Lung (tissue), 17 donors: ENCODE measurements at places on chromosomes 4 and X.

- H3K27ac ChIP-seq, result no peak overlapping the region
- H3K27me3 ChIP-seq, result no peaks in the 10 kb centered on the region
- H3K36me3 ChIP-seq, result peaks cover 2% of the 10 kb centered on the region
These were observed 11.3 kb downstream of the PPA2 start for GRCh38 chr4:105462576-105462975.

DNA sequence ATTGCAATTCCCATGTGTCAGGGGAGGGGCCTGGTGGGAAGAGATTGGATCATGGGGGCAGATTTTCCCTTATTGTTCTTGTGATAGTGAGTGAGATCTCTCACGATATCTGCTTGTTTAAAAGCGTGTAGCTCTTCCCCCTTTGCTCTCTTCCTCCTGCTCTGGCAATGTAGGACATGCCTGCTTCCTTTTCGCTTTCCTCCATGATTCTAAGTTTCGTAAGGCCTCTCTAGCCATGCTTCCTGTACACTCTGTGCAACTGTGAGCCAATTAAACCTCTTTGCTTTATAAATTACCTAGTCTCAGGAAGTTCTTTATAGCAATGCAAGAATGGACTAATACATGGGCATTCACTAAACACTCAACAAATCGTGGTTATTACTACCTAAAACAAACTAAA lies 37.2 kb upstream of the PAPSS1 start:
- no peak for DNase-seq
- no peak overlapping the region for H3K4me3 ChIP-seq
- H3K27me3 ChIP-seq, result no peaks in the 10 kb centered on the region
- H3K4me1 ChIP-seq, result no peaks in the 10 kb centered on the region

GRCh38 chr4:165381821-165382373 lies 3.1 kb downstream of the CPE start:
- no peak for DNase-seq
- no peak overlapping the region for H3K27ac ChIP-seq
- no peaks in the 10 kb centered on the region for H3K36me3 ChIP-seq
- peaks cover 43% of the 10 kb centered on the region for H3K4me1 ChIP-seq
- no peaks in the 10 kb centered on the region for H3K27me3 ChIP-seq
- H3K4me3 ChIP-seq, result no peak overlapping the region

DNA sequence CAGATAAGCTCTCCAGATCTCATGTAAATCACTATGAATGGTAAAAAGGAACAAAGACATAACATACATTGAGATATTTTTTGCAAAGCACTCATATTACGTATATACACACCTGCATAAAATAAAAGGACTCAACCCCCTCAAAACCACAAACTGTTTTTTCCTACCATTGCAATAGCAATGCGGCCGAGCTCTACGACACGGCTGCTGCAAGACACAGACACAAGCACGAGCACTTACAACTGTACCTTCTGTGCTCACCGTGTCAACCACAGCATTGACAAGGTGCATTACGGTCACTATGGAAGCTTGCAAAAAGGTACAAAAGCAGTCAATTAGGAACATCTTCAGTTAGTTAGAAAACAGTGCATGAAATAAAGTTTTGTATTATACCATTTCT lies 37.1 kb upstream of the MTNR1A start:
- no peak for DNase-seq
- H3K36me3 ChIP-seq, result peaks cover 12% of the 10 kb centered on the region
- no peaks in the 10 kb centered on the region for H3K27me3 ChIP-seq
- H3K27ac ChIP-seq, result no peak overlapping the region

- H3K4me3 ChIP-seq, result no peak overlapping the region
- no peaks in the 10 kb centered on the region for H3K27me3 ChIP-seq
- no peaks in the 10 kb centered on the region for H3K4me1 ChIP-seq
- DNase-seq, result no peak
- H3K27ac ChIP-seq, result no peak overlapping the region
- H3K36me3 ChIP-seq, result no peaks in the 10 kb centered on the region
These were observed 55.1 kb upstream of the PGAM4 start for GRCh38 chrX:78024349-78025059.

DNA sequence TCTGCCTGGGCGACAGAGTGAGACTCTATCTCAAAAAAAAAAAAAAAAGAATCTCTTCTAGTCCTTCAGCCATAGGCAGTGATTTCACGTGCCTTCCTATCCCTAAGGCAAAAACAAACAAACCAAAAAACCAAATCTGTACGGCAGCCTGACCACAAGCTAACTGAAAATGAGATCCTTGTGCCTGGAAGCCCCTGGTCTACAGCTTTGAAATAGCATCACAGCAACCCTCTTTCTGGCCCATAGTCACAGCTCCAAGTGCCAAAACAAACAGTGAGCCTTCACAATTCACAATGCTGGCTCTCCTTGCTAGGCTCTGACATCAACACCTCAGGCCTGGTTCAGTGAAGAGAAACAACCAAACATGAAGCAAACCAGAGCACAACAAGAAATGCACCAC lies 46.1 kb downstream of the TMEM150C start:
- H3K27ac ChIP-seq, result no peak overlapping the region
- H3K4me3 ChIP-seq, result no peak overlapping the region
- no peaks in the 10 kb centered on the region for H3K36me3 ChIP-seq

- H3K4me3 ChIP-seq, result no peak overlapping the region
- H3K27ac ChIP-seq, result no peak overlapping the region
- no peaks in the 10 kb centered on the region for H3K27me3 ChIP-seq
- no peaks in the 10 kb centered on the region for H3K36me3 ChIP-seq
- H3K4me1 ChIP-seq, result no peaks in the 10 kb centered on the region
These were observed 44.9 kb downstream of the MMRN1 start for GRCh38 chr4:89939546-89939945.

- H3K27ac ChIP-seq, result no peak overlapping the region
- H3K36me3 ChIP-seq, result no peaks in the 10 kb centered on the region
- H3K27me3 ChIP-seq, result no peaks in the 10 kb centered on the region
- H3K4me3 ChIP-seq, result no peak overlapping the region
These were observed 125.8 kb upstream of the STX18 start for GRCh38 chr4:4667622-4668081.

DNA sequence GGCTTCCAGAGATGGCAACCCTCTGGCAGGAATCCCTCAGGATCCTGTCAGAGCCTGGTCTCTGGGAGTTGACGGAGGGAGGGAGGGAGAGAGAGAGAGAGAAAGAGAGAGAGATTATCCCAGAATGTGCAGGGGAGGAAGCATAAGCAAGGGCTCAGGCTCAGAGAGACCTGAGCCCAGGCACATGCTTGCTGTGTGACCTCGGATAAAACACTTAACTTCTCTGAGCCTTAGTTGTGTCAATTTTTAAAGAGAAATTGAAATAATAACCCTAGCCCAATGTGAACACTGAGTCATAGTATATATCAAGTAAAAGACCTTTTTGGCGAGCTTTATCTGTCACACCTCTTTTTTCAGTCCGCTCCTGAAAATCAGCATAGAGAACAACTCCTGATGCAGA lies 473 bp upstream of the USP51 start:
- H3K27me3 ChIP-seq, result no peaks in the 10 kb centered on the region
- H3K36me3 ChIP-seq, result no peaks in the 10 kb centered on the region
- H3K4me3 ChIP-seq, result peak overlapping the region; percentile 43
- H3K27ac ChIP-seq, result peak overlapping the region; percentile 92

GRCh38 chr4:182188622-182189021 lies 54.6 kb upstream of the TENM3 start:
- H3K27me3 ChIP-seq, result no peaks in the 10 kb centered on the region
- H3K4me1 ChIP-seq, result no peaks in the 10 kb centered on the region
- no peak overlapping the region for H3K4me3 ChIP-seq
- H3K36me3 ChIP-seq, result no peaks in the 10 kb centered on the region
- H3K27ac ChIP-seq, result no peak overlapping the region

- H3K4me1 ChIP-seq, result peaks cover 5% of the 10 kb centered on the region
- no peaks in the 10 kb centered on the region for H3K36me3 ChIP-seq
- H3K4me3 ChIP-seq, result no peak overlapping the region
- no peak for DNase-seq
These were observed 214.8 kb downstream of the SPATA18 start for GRCh38 chr4:52265781-52266525.

DNA sequence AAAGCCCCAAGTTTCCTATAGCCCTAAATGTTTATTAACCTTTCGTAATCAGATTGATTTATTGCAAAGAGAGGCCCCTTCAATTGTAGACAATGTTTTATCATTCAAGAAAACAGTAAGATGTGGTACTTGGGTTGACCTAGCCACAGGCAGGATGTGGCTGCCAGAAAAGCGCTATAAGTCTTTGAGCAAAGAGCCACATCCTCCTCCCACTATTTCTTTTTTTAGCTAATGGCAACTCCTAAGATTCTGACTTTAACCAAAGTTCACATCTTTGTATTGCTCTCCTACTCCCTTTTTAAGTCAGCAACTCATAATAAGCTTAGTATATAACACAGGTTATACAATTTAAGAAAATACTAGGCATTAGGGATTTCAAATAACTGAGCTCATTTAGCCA lies 70.7 kb upstream of the PPP3CA start:
- no peaks in the 10 kb centered on the region for H3K36me3 ChIP-seq
- no peak overlapping the region for H3K27ac ChIP-seq
- no peak overlapping the region for H3K4me3 ChIP-seq
- DNase-seq, result peak; percentile 3

DNA sequence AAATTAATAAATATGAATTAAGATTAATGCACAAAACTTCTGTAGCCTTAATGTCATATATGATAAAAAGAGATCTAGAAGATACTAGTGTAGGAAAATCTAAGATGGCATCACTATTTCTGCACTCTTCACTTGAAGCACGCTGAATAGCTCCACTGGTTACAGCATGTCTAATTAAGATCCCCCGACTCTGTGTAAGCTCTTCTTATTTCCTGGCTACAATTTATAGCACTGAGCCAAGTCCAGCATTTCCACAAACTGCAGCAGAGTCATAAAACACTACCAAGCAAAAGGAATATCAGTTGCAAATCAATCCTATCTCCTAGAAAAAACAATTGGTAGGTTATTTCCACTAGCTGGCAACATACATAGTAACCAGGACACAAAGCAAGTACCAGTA lies 1.3 kb upstream of the CCNA2 start:
- peaks cover 2% of the 10 kb centered on the region for H3K36me3 ChIP-seq
- H3K4me3 ChIP-seq, result no peak overlapping the region
- DNase-seq, result no peak
- no peaks in the 10 kb centered on the region for H3K4me1 ChIP-seq
- H3K27ac ChIP-seq, result no peak overlapping the region
- H3K27me3 ChIP-seq, result no peaks in the 10 kb centered on the region

DNA sequence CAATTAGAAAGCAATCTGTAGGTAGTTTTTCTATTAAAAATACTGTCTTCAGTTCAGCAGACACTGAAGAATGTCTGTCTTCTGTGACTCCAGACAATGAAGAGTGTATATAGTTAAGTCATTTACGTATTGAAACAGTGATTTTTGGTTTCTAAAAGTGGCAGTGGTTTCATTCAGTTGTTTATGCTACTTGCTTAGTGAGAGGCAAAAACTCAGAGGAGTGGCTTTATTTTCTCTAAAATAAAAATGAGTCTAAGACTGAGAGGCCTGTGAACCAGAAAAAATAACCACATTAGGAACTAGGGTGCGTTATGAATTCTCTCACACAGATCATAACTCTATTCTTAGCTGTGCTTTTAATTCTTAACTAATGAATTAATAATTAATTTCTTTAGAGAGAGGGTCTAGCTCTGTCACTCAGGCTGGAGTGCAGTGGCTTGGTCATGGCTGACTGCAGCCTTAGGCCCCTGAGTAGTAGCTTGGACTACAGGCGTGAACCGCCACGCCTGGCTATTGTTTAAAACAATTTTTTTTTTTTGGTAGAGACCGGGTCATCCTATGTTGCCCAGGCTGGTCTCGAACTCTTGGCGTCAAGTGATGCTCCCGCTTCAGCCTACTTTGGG lies 31.4 kb downstream of the FREM3 start:
- no peak overlapping the region for H3K27ac ChIP-seq
- H3K4me1 ChIP-seq, result peaks cover 3% of the 10 kb centered on the region
- DNase-seq, result peak; percentile 11
- no peak overlapping the region for H3K4me3 ChIP-seq

DNA sequence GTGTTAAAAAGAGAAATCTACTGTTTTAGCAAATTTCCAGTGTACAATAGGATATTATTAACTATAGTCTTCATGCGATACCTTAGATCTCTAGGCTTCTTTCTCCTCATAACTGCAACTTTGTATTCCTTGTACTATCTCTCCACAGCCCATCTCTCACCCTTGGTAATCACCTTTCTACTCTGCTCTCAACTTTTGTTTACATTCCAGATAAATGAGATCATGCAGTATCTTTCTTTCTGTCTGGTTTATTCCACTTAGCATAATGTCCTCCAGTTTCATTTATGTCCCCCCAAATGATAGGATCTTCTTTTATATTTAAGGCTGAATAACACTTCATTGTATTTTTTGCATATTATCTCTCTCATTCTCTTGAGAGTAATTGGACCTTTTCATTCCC lies 165.5 kb downstream of the HS3ST1 start:
- no peaks in the 10 kb centered on the region for H3K4me1 ChIP-seq
- H3K36me3 ChIP-seq, result no peaks in the 10 kb centered on the region
- no peaks in the 10 kb centered on the region for H3K27me3 ChIP-seq
- H3K4me3 ChIP-seq, result no peak overlapping the region

- DNase-seq, result no peak
- H3K27me3 ChIP-seq, result no peaks in the 10 kb centered on the region
- H3K4me3 ChIP-seq, result no peak overlapping the region
- no peaks in the 10 kb centered on the region for H3K36me3 ChIP-seq
- no peak overlapping the region for H3K27ac ChIP-seq
These were observed 52.8 kb upstream of the CBR4 start for GRCh38 chr4:169062897-169063244.

DNA sequence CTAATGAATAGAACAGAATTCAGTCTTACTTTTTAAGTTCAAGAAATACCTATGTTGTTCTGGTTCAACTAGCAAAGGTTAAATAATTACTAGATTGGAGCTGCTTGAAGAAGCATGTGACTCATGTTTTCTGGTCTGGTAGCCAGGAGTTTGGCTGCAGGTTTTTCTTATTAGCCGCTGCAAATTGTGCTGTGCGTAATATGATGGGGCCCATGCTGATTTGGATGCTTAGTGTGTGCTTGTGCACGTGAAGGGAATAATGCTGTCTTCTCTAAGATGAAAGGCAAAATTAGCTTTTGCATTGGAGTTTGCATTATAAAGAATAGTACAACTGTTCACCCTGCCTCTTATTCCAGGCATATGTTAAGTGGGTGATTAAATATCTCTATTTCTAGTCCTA lies 219.6 kb downstream of the SNCA start:
- no peaks in the 10 kb centered on the region for H3K4me1 ChIP-seq
- no peak overlapping the region for H3K27ac ChIP-seq
- H3K27me3 ChIP-seq, result no peaks in the 10 kb centered on the region
- H3K4me3 ChIP-seq, result no peak overlapping the region

DNA sequence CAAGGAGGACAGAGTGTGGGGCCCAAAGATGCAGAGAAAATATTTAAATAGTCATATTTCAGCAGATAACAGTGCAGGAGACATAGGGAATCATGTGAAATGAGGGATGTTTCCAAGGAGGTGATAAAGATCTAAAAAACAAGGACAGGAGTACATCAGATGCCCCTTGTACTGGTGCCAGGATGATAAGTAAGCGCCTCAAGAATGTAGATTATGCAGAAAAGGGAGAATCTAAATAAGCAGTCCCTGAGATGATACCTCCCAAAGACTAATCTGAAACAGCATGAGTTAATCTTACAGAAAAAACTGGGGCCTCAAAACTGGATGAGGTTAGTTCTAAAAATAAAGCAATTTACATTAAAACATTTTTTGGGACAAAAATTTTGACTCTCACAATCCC lies 136.1 kb upstream of the WDFY3 start:
- no peak overlapping the region for H3K27ac ChIP-seq
- no peaks in the 10 kb centered on the region for H3K27me3 ChIP-seq
- no peak for DNase-seq
- H3K4me1 ChIP-seq, result no peaks in the 10 kb centered on the region

GRCh38 chr4:82491251-82491960 lies 61.0 kb downstream of the ENOPH1 start:
- H3K4me3 ChIP-seq, result no peak overlapping the region
- H3K27me3 ChIP-seq, result no peaks in the 10 kb centered on the region
